ENCODE measurements at places on chromosomes 5 and 9.

- DNase-seq, result no peak
Measured at GRCh38 chr5:143416411-143416810, 12.9 kb upstream of the NR3C1 start.

DNA sequence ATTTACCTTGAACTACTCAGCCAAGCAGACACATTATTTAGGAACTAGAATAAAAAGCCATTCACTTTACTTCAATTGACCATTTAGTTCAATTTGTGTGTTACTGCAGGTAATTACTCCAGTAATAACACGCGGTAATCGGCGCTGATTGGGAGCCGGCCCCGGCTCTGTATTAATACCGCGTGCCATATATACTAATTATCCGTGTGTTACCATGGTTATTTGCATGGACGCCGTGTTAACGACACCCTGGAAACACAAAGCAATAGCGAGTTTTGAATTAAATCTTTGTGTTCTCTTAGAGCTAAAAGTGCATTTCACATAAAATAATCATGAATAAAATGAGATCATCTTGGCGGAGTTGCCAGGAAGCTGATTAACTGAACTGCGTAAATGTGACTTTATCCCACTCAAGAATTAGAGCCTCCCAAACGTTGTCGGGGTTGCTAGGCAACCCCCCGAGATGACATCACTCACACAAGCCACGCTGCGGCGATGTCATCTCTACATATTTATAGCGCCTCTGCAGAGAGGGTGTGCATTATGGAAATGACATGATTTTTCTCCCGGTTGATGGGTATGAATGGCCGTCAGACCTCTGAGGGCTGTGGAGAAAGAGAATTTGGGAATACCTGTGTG is 41.4 kb upstream of the RNU6ATAC start:
- no peak for DNase-seq

DNA sequence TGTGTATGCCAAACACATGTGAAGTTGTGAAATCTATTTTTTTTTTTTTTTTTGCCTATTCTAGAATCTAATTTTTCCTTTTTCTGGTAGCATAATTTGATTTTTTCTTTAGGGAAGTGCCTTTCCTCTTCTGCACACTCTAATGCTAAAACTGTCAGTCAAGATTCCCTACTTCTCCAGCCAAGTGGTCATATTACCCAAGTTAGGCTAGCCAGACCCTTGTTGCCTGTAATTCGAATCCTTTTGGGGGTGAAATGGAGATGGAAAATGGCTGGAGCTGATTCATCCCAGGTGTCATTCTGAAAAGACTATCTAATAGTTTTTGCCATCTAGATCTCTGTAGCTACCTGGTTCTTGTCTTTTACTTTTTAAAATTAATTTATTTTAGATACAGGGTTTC is 24.8 kb upstream of the UBAP1 start:
- no peak for DNase-seq

- no peak for DNase-seq
Measured at GRCh38 chr5:57504357-57504756, 21.7 kb upstream of the ACTBL2 start.

- DNase-seq, result no peak
Measured at GRCh38 chr5:24225051-24225450, 419.7 kb downstream of the CDH10 start.

- DNase-seq, result no peak
Measured at GRCh38 chr5:176647843-176648473, 674 bp downstream of the TSPAN17 start.

- DNase-seq, result no peak
Measured at GRCh38 chr5:145858959-145859358, 13.9 kb downstream of the GRXCR2 start.

DNA sequence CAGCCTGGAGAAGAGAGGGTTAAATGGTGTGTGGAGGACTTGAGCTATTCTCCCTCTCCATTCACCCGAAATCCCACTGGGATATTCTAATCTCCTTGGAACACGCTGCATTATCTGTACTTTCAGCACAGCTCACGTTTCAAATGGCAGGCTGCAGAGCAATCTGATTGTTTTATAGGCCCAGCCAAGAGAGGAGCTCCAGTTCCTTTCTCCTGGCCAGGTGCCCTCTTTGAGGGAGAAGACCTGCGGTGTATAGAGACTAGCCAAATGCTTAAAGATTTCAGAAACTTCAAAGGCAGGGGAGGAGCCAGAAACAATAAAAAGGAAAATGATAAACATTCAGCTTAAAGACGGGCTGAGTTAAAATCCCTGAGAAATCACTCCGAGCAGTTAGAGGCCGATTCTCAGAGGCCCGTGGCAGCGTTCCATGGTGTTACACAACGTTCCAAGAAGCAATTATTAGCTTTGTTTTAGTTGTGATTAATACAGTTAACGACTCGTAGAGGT is 564.0 kb upstream of the KLF4 start:
- no peak for DNase-seq

GRCh38 chr9:80509358-80509757 is 937.6 kb downstream of the TLE4 start:
- DNase-seq, result no peak

GRCh38 chr5:149860801-149861322 is 83.7 kb downstream of the PDE6A start:
- no peak for DNase-seq

- no peak for DNase-seq
Measured at GRCh38 chr5:6178846-6179532, 199.4 kb downstream of the MED10 start.

DNA sequence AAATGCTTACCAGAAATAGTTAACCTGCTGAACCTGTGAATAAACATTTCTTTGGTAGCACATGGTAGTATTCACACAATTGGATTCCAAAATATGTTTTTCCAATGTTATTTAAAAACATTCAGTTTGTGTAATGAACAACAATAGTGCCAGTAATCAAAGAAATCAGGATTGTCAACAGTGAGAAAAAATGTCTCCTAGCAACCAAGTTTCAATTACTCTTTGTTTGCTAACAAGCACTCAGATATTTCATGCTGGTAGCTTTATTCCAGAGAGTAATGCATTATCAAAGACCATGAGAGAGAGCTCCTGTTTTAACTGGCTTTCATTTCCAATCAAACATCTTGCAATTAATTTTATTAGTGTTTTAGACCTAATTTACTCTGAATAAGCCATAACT is 768.1 kb upstream of the GRAMD2B start:
- DNase-seq, result no peak

DNA sequence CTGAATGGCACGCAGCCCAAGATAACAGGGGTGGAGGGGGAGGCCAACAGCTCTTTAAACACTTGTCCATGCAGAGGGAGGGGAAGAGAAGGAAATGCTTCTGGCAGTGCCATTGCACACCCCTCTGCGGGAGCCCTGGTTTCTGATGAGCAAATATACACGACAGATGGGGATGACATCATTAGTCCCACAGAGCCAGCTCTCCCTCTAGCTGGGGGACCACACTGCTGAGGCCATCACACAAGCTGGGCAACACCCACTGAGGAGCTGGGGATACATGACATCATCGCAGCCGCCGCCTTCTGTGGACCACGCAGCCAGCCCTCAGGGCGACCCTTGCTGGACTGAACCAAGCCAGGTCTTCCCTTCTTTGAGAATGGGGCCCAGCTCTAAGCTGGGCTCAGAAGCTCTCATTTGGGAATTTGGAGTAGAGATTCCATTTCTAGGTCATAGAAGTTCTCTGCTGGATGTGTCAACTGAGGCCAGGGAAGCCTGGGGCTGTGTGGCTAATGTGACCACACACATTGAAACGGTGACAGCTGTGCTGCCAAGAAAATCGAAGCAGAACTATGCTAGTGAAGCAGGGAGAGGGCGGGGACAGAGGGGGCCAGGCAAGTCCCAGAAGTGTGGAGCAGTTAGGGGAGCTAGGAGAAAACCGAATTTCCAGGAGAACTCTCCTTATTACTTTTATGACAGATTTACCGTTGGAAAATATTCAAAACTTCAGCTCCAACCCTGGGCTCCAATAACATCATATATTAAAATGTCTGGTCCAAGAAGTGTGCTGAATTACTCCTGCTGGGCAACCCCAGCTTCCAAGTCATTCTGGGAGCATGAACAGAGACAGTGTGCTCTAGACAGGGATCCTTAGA is 79.5 kb downstream of the PRRT1B start:
- DNase-seq, result no peak

Measured in bone marrow (tissue), 2 donors.